ENCODE measurements at places on chromosomes 7 and 10.

GRCh38 chr10:95242581-95243317 is 48.1 kb downstream of the PDLIM1 start:
- no peak for DNase-seq

DNA sequence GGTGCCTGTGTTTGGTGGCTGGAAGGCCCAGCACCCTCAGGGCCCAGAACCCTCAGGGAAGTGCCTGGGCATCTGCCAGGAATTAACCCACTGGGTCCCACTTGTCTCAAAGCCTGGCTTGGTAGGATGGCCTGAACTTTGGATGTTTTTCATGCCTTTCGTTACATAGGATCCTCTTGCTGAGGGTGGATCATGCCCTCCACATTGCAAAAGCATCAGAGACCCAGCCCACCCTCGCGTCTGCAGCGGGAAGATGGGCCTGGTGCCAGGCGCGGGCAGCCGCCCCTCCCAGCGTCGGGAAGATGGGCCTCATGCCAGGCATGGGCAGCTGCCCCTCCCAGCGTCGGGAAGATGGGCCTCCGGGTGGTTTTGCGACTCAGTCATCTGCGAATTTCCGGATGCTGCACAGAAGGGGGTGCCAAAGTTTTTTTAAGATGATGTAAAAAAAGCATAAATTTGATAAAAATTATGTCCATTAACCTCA is 51.9 kb upstream of the PRKAR1B start:
- no peak for DNase-seq

GRCh38 chr7:130410868-130411541 is 29.8 kb downstream of the CEP41 start:
- no peak for DNase-seq

DNA sequence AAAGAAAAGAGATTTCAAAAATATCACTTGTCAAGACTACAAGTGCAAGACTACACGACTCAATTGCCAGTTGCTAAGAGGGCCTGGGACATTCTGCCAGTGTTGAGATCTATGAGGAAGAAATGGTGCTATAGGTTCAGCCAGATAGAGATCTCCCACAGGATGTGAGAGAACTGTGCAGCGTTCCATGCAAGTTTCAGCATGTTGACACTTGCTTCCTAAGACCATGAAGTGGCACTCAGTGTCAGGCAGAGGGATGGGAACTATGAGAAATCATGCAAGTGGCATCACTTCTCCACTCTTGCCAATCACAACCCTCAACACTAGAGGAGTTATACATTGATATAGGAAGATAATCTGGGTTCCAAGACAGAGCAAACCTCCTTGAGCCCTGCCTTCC is 210.3 kb downstream of the CHRM2 start:
- no peak for DNase-seq

GRCh38 chr7:92794391-92794790 is 42.0 kb downstream of the CDK6 start:
- DNase-seq, result no peak

GRCh38 chr10:132563485-132564248 is 26.1 kb downstream of the INPP5A start:
- DNase-seq, result no peak

DNA sequence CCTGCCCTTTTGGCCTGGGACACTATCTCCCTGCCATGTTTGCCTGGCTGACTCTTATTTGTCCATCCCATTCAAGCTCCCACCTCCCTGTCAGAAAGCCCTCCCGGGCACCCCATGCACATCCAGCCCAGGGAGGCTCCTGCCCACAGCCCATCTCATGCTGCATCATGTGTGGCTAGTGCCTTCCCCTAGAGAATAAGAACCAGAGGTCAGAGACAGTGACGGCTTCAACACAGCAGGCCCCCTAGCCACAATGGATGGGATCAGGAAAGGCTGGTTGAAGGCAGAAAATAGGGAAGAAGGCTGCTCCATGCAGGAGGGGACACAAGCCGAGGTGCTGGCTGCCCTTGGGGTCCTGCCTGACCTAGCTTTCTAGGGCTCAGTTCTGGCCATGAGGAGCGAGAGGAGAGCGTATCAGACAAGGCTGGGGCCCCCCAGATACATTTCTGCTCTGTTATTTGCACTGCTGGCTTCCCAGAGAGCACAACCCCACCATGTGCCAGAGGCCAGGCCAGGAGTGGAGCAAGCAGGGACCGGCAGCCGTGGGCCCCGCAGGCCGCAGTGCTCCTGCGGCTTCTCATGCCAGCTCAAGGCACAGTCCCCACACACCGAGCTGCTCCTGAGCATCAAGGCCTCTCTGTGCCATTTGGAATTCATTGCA is 161.1 kb upstream of the ZMIZ1 start:
- DNase-seq, result no peak

DNA sequence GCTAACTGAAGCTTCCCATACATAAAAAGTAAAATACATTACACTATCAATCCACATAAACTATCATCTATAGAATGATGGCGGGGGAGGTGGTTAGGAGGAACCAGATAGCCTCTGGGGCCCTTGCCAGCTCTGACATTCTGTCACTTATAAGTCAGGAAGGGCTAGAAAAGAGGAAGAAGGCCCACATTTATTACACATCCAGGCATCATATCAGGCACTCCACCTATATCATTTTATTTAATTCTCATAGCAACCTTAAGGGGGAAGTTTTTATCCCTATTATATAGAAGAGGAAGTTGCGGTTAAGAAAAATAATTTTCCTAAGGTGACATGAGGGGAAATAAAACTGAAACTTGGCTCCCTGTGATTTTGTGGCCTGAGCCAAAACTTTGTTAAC is 29.9 kb downstream of the HEPACAM2 start:
- no peak for DNase-seq

DNA sequence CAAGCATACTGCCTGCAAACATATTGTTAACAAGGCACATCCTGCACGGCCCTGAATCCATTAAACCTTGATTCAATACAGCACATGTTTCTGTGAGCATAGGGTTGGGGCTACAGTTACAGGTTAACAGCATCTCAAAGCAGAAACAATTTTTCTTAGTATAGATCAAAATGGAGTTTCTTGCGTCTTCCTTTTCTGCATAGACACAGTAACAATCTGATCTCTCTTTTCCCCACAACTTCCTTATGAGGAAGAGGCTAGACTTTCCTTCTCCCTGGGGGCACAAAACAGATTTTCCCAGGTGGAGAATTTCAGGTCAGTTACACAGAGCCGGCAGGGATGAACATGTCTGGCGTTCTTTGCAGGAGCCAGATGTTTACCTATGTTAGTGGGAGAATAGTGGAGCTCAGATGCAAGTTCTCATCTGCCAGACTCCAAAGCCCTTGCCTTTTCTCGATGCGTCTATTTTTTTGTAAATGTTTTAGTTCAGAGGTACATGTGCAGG is 37.5 kb upstream of the PFKFB3 start:
- DNase-seq, result no peak

DNA sequence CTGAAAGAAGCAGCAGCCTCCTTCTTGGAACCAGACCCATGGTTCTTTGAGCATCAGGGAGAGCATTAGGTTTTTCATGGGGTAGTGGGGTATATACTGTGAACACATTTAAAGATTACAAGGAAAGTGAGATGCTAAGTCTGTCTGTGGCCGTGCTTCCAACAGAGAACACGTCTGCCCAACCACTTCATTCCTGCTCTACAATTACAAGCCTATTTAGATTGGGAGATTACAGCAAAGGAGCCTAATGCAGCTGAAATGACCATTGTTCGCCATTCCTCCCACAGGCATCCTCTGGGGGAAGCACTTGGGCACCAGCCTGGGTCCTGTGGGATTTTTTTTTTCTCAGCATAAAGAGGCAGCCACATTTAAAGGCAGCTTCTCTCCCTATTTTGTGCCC is 536.4 kb downstream of the XPNPEP1 start:
- no peak for DNase-seq

GRCh38 chr7:100490483-100491191 is 6.9 kb downstream of the NYAP1 start:
- DNase-seq, result no peak

- no peak for DNase-seq
Measured at GRCh38 chr10:44340557-44340956, 44.3 kb downstream of the CXCL12 start.

- no peak for DNase-seq
Measured at GRCh38 chr7:69895446-69895845, 297.2 kb downstream of the AUTS2 start.

DNA sequence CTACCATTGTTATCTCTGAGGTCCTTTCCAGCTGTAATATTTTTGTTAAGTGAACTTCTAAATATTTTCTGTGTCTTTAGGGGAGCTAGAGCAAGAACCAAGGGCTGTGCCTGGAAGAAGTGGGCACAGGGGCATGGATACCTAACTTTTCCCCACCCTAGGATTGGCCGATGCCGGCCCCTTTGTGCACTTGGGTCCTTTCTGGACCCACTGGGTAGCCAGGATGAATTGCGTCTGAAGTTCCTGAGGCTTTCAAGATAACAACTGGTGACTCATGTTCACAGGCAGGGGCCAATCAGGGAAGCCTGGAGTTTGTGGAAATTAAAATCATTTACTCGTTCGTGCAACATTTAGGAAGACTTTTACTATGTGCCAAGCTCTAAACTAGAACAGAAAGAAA is 758 bp downstream of the DPCD start:
- DNase-seq, result no peak

- no peak for DNase-seq
Measured at GRCh38 chr10:69374242-69374641, 42.5 kb downstream of the TACR2 start.

DNA sequence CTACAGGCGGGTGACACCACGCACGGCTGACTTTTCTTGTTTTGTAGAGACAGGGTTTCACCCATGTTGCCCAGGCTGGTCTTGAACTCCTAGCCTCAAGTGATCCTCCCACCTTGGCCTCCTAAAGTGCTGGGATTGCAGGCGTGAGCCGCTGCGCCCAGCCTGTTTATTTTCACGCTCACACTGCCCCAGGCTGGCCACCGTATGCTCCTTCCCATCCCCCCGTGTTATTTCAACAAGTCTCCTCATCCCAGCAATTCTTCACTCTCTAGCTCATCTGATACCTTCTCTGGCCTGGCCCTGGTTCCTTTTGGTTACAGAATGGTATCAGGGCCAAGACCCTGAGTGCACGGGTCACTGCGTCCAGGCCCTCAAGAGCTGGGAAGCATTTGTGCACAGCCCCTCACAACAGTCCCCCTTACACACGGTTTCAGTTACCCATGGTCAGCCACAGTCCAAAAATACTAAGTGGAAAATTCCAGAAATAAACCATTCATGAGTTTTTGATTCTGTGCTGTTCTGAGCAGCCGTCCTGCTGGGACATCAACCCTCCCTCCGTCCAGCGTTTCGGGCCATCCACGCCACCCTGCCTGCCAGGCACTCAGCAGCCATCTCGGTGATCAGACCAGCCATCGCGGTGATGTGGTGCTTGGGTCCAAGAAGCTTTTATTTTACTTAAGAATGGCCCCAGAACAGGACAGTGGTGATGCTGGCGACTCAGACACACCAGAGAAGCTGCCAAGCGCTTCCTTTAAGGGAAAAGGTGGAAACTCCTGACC is 8.9 kb downstream of the COX19 start:
- DNase-seq, result no peak

- DNase-seq, result no peak
Measured at GRCh38 chr10:122233857-122234348, 37.2 kb upstream of the BTBD16 start.

- no peak for DNase-seq
Measured at GRCh38 chr10:64519831-64520230, 998.6 kb downstream of the REEP3 start.

GRCh38 chr7:120927454-120928103 is 23.0 kb upstream of the ING3 start:
- no peak for DNase-seq

- DNase-seq, result no peak
Measured at GRCh38 chr10:63140077-63140476, 6.9 kb downstream of the NRBF2 start.

GRCh38 chr7:87886875-87887274 is 10.6 kb downstream of the DBF4 start:
- no peak for DNase-seq

- no peak for DNase-seq
Measured at GRCh38 chr10:65548001-65548400, 1377.8 kb upstream of the LRRTM3 start.

DNA sequence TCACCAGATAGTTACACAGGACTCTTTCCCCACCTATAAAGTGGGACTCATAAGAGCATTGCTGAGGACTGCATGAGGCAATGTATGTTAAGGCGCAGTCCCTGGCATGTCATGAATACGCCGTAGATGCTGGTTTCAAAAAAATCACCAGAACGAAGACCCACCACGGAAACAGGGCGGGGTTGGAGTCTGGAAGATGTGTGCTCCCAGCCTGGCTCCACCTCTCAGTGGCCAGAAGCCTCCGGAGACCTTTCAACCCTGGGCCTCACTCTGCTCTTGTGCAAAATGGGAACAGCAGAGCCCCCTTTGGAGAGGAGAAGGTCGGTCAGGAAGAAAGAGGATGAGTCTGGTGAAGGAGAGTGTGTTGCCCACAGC is 12.4 kb upstream of the ZMIZ1 start:
- no peak for DNase-seq

GRCh38 chr10:5297466-5297865 is 67.3 kb upstream of the UCN3 start:
- no peak for DNase-seq

- no peak for DNase-seq
Measured at GRCh38 chr10:74382663-74383062, 231.6 kb downstream of the ADK start.

DNA sequence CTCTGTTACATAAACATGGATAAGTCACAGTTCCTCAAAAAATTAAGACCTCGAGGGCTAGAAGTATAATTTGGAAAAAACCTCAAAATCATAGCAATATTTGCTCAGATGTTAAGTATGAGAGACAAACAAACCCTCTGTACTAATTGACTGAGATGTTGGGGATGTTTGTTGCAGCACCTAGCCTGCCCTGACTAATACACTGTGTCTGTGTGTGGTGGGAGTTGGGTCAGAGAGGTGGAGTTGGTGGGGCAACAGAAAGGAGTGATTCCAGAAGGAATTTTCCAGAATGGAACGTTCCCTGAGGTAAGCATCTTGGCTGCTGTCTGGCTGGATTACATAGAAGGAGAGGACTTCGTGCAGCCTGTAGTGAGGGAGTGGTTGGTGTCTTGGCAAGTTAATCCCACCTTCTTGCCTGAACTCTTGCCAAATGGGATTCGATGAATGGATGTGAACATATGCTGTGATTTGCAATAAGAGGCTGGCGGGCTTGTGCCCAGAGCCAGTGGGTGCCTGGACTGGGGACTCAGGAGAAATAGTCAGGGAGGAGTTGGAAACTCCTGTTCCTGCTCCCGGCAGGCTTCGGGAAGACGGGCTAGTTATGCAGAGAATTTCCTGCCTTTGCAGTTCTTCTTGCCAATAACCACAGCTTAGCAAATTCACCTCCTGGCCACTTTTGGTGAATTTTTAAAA is 9.3 kb upstream of the FAM180A start:
- no peak for DNase-seq

Measured in stimulated activated CD4-positive, alpha-beta T cell treated with anti-CD3 and anti-CD28 coated beads, TNF-alpha, amount 100 ng/mL, for 1 hour (primary cell).